ENCODE measurements at places on chromosomes 3 and 15.

GRCh38 chr3:16817197-16817596 is 67.6 kb upstream of the PLCL2 start:
- DNase-seq, result no peak

GRCh38 chr15:71538181-71538580 is 272.2 kb upstream of the NR2E3 start:
- DNase-seq, result no peak

DNA sequence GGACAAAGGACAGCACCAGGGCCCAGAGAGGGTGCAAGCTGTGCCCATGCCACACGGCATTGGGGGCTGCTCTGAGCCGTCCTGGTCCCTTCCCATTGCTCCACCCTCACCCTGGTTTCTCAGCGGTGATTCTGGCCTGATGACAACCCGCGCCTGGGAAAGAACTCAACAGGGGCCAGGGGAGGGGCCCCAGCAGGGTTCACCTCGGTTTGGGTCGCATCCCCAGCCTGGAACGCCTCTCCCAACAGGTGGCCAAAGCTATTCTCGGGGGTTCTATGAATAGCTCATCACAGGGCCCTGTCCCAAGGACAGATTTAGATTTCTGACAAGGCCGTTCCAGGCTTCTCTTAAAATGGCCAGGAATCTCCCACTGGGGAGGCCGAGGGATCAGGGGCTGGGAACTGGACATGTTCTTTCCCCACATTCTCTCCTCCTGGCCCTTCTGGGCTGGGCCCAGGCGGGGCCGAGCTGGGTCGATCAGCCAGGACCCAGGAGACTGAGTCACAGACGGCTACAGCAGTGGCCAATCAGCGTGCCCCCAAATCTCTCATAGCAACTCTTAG is 17.9 kb downstream of the GRIP2 start:
- DNase-seq, result peak; percentile 33

DNA sequence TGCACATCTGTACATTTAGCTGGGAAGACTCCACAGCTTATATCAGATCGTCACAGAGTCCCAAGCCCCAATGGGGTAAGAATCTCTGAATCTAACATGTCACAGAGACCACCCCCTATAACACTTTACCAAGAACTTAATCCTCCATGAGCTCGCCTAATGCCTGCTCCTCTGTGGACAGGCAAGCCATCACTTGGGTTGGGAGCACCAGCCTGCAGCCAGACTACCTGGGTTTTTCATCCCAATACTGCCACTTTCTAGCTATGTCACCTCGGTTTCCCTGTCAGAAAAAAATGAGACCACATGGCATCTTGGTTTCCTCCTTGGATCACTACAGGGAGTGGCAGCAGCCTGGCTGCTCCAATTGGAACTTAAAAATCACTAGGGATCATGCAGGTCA is 277.9 kb upstream of the TLE3 start:
- no peak for DNase-seq

DNA sequence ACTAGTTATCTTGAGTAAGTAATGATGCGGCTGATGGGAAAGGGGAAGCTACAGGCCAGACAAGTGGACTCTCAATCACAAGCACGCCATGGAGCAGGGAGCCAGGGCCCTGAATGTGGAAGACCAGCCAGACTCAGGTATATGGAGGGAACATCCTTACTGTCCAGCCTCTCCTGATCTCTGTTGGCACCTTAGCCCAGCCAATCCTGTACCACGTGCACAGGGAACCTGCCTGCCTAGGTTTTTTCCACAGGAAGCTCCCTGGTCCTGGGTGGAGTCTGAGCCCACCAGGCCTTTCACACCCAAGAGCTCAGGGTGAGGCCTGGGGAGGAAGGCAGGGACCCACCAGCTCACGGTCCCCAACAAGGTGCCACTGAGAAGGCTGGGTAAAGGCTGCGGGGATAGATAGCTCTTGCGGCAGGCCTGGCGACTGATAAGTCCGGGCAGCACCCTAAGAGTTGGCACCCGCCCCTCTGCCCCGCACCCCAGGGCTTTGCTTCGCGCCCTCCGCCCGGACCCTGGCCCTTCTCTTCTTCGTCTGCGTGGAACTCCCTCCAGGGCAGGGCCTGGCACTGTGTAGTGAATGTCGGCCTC is 933 bp upstream of the APEH start:
- peak; percentile 32 for DNase-seq

DNA sequence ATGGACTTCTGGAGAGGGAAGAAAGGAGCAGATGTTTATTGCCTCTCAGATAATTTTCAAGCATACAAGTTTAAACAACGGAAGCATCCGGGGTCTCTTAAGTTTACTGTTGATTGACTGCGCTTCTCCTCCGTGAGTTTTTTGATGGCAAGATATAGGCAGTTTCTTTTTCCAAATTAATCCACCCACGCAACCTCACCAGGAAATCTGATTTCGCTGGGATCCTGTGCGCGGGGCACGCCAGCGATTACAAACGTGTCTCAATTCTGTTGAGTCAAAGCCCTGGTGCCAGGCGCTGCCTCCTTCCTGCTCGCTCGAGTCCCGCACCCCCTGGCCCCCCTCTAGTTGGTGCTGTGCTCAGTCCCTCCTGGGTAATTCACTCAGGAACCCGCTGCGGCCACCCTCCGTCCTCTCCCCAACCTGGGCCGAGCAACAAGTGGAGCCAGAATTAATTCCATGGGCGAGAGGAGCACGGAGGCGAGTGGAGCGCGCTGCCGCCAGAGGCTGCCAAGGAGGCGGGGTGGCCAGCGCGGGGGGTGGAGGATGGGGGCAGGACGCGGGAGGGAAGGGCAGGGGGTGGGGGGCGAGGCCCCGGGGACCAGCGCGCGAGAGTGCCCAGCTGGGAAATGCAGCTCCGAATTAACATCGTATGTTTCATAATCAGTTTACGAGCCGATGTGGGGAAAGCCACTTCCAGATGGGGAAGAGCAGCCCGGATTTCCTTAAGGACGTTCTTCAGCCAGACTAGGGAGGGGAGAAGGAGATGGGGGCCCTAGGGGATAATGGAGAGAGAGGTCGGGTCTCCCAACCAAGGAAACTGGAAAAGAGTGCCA is 6.0 kb downstream of the WNT5A start:
- DNase-seq, result peak; percentile 78

DNA sequence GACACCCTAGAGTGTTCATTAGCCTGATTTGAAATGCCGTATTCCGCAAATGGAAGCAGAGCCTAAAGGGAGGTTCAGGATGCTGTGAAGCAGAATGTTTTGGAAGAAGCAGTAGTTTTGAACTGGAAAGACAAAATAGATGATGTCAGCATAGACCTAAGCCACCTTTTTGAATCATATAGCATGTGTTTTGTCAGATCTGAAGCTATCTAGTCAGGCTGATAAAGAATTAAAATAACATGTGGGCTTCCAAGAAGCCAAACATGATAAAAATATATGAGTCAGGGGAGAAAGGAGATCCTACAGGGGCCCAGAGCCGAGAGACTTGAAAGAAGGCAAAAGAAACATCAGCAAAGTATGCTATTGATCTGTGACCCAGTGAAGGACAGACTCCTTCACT is 47.2 kb upstream of the RASA2 start:
- DNase-seq, result no peak

DNA sequence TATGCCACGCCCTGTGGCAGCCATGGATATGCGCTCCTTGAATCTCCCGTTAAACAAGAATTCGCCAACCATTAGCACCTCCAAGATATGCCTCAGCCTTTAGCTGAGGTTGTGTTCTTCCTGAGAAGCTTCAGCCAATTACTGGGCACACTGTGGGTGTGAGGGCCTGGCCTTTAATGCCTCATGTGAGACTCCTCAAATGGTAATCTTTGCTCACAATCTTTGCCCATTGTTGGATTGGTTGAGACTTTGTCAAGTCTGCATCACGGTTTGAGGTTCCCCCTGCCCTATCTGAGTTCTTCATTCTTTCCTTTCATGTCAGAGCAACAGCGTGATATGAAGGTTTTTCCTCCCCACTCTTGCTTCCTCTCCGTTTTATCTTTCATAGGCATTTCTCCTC is 108.1 kb upstream of the CCDC54 start:
- DNase-seq, result no peak

GRCh38 chr3:150000641-150001040 is 29.9 kb upstream of the PFN2 start:
- no peak for DNase-seq

GRCh38 chr3:46477756-46478155 is 13.1 kb upstream of the LTF start:
- no peak for DNase-seq

DNA sequence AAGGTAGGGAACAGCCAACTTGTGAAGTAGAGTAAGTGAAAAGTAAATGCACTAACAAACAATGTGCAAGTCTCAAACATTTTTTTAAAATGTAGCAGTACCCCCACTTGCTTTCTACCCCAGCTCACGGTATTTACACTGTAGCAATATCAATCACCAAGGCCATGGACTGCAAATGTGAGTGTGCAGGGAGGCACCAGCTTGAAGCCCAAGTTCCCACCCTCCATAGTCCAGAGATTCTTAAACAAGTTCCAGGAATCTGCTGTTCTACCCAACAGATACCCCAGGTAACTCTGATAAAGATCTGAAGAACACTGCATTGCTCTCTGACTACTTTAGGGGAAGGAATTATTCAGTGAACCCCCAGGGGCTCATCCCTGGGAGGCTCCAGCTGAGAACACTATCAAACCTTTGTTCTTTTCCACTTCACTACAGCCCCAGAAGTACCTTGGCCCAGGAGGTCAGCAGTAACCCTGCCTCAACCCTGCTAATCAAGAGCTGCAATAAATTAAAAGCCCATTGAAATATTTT is 86.1 kb downstream of the FOXP1 start:
- DNase-seq, result no peak

DNA sequence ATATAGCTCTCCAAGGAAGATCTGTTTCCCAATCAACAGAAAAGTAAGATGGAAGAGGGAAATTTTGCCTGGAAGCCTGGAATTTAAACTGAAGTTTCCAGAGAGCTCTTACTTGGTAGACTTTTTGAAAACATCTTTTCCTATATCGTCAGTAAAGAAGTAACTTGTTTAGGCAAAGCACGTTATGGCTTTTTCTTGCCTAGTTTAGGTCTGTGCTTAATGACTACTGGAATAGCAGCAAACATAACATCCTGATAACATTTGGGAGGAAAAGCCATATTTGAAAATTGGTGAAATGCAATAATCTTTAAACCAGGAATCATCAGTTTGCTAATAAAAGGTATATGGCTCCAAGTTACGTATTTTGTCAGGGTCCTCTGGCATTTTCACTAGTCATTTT is 160.4 kb upstream of the CGNL1 start:
- DNase-seq, result no peak

DNA sequence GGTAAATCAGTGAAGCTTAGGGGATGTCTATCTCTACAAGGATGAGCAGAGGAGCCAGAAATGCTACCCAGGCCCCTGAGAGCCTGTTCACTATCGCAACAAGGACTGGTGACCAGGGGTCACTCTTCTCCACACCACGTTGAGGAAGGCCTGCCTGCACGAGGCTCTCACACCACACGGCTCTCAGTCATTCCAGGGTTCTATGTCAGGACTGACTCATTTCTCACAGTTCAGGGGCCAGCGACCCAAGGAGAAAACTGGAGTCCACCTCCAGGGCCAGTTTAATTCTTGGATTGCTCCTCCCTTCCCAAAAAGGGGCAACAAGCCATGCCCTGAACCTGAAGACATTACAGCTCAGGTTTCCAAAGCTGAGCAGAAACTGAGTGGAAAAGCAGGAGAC is 33.9 kb downstream of the ANP32A start:
- no peak for DNase-seq

- no peak for DNase-seq
These were observed 39.1 kb downstream of the PRTG start for GRCh38 chr15:55703873-55704301.

- no peak for DNase-seq
These were observed 120.2 kb downstream of the LRRC28 start for GRCh38 chr15:99371180-99372103.

- DNase-seq, result no peak
These were observed 52.7 kb downstream of the NFKBIZ start for GRCh38 chr3:101902041-101902440.

All from kidney (tissue), 22 donors.